ENCODE measurements at places on chromosomes 5 and 9.
A peak's percentile ranks its signal among the peaks of the same experiment; 100 is the strongest.

- peak; percentile 55 for DNase-seq
These were observed 134.9 kb upstream of the ADCY2 start for GRCh38 chr5:7261049-7261448.

DNA sequence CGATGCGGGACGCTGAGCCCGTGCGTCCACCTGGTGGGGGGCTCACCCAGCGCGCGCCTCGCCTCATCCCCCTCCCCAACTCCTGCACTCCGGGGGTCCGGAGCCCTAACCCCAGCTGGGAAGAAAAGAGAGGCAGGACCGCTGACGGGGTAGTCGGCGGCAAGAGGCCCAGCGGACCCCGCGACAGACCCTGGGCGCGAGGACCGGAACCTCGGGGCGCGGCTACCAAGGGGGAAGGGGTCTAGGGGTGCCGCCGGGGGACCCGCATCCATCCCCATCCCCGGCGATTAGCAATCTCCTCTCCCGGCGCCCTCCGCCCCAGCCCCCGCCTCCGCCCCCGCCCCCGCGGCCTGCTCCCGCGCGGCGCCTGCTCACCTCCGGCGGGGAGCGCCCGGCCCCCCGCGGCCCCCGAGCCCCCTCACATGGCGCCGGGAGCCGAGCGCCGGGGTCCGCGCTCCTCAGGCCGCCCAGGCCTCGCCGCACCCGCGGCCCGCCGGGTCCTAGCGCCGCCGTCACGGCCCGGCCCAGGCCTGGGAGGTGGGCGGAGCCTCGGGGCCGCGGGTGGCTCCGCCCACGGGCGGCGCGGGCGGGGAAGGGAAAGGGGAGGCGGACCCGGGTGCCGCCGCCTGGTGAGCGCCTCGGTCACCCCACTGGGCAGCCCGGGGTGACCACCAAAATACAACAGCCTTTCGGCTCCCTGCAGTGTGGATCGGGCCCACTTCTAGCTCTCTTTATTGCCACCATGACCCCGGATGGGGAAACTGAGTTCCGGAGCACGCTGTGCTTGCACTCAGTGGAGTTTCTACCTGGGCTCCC lies at the start of gene ST6GALNAC6:
TSS of gene ST6GALNAC6 (minus strand) at position 476 of the 816 bp plus-strand sequence. CDS start 1,622 bp downstream, outside the sequence.
- DNase-seq: peak; percentile 73

- DNase-seq: no peak
These were observed 162.5 kb downstream of the ELAVL2 start for GRCh38 chr9:23663536-23663935.

- DNase-seq: no peak
These were observed 82.2 kb downstream of the SHB start for GRCh38 chr9:37986771-37987258.

DNA sequence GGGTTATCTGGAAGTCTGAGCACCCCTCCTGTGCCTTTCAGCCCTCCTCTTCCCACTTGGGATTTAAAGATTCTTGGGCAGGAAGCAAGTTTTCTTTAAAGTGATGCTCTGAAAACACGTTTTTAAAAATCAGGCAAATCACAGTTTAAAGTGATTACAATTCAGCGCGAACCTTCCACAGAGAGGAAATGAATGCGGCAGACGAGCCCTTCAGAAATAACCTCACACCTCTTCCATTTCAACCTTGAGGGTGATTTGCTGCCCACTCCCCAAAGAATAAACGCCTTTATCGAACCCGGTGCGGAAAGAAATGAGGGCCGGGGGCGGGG lies 2.3 kb upstream of the EFNA5 start:
- no peak for DNase-seq

DNA sequence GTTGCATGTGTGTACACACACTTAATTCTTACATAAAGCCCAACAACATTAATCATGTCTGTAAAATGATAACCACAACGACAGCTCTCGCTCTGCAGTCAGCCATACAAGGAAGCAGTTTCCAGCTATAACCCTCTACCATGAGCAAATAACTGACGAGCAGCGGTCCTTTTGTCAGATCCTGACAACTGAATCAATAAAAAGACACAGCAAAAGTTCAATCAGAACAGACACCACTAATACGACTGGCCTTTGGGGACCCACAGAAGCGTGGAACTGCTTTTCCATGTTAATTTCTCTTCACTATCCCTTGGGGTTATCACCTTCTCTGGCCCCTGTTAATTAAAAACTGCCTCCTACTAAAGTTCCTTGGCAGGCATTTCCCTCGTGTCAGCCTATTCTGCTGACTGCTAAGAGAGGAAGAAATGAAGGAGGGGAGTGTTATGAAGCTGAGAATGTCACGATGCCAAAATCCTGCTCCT lies 722.8 kb upstream of the GRAMD2B start:
- DNase-seq: no peak

GRCh38 chr9:99779277-99779676 lies 42.4 kb upstream of the NR4A3 start:
- DNase-seq: no peak

GRCh38 chr5:168972731-168973130 lies 328.2 kb downstream of the SLIT3 start:
- DNase-seq: no peak

DNA sequence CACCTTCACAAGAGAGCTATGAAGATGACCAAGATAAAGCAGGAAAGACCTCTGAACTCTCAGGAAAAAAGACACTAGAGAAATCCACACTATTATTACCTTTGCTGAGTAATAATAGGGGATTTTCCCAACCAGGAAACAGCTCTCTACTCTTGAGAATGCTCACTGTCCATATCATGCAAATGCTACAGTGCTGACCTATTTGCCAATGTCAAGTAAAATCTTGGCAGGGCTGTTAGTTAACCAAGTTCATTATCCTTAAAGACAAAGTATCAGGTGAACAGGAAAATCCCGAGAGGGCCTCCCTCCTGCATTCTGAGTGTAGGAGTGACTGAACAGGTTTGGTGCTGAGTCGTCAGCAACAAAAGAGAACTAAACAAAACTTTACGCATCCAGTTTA lies 306.6 kb downstream of the ACTL7B start:
- DNase-seq: peak; percentile 39

DNA sequence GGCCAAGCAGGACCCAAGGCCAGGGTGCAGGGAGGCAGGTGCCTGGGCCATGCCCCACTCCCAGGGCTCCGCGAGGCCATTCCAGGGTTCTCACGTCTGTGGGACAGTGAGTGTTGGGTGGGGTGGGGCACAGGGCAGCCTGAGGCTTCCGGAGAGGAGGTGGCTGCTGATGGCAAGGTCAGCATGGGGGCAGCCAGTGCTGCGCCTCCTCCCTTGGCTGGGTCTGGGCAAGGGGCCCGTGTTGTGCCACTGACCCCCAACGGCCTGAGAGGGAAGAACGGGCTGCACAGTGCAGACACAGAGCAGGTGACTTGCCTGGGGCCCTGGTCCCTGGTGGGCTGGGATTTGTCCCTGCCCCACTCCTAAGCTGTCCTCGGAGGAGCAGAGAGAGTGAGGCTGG lies 82.1 kb downstream of the RXRA start:
- no peak for DNase-seq

- DNase-seq: no peak
These were observed 1115.0 kb downstream of the CDH18 start for GRCh38 chr5:18872978-18873377.

DNA sequence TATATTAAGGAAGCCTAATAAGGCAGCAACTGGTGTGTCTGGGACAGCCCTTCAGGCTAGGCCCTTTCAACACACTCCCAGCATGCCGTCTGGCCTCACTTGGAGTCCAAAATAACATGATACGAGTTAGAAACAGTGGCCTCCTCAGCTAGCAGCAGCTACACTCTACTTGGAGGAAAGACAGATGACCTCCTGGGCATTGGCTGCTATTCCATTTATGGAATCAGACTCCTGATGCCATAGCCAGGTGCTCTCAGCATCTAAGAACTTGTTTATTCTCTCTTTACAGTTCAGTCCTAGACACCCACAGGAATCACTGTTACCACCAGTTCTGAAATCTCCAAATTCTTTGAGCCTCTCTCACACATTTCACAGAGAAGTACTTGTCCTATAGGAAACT lies 31.8 kb downstream of the RUSC2 start:
- no peak for DNase-seq

GRCh38 chr9:131275332-131276093 lies 797 bp downstream of the FAM78A start:
- no peak for DNase-seq

GRCh38 chr5:538801-539468 lies 14.7 kb upstream of the SLC9A3 start:
- DNase-seq: no peak

DNA sequence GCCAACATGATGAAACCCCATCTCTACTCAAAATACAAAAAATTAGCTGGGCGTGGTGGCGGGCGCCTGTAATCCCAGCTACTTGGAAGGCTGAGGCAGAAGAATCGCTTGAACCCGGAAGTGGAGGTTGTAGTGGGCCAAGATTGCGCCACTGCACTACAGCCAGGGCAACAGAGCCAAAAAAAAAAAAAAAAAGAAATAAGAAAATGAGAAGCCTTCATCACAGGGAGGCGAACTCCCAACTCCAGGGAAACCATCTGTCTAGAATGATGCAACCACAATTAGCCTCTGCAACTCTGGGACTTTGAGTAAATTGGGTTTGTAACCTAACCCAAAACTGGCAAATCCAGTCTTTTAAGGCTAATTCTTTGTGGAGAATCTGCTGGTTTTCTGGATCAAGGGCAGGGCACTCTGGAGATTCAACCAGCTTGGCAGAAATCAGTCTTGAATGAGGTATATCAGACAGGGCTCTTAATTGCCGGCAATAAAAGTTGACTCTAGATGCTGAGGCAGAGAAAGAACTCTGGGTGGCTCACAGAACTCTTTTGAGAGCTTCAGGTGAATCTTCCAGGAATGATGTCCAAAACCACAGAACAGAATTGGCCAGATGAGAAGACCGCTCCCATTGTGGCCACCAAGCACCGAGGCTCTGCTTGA lies 9.9 kb downstream of the S100Z start:
- no peak for DNase-seq

GRCh38 chr9:101543098-101543735 lies 9.6 kb downstream of the RNF20 start:
- no peak for DNase-seq
